ENCODE measurements at places on chromosomes 3 and 15.

DNA sequence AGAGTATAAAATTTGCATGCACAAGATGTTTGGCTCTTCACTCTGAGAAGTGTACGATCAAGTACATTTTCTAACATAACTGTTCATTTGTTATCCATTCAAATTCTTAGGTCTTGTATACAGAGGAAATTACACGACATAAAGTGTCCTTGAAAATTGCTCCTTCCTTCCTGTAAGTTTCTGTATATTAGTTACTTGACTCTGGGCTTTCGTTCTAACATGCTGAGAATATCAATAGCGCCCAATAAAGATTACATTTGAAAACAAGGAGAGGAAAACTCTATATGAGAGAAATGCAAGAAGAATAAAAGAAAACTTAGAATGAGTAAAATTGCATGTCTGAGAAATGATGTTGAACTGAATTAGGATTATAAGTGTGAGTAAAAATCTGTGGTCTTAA, 722.5 kb upstream of the CADM2 start:
- DNase-seq, result no peak

DNA sequence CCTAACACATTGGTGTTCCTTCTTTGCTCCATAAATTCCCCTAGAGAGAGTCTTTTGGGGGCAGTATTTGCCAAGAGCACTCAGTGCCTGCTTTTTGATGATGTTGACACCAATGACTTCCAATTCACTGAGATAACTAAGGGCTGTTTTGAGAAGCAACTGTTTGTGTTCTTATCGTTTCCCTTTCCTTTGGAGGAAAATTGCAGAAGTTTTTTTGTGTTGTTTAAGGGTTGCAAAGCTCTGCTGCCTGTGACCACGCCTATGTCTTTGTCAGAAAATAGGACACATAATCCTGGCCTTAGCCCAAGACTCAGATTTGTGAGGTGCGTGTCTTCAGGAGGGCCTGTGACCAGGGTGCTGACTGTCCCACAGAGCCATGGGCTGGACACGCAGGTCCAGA, 99.6 kb downstream of the FAM43A start:
- DNase-seq, result no peak

- DNase-seq, result peak; percentile 91
Measured at GRCh38 chr3:111667621-111668239, 72.6 kb upstream of the ZBED2 start.

DNA sequence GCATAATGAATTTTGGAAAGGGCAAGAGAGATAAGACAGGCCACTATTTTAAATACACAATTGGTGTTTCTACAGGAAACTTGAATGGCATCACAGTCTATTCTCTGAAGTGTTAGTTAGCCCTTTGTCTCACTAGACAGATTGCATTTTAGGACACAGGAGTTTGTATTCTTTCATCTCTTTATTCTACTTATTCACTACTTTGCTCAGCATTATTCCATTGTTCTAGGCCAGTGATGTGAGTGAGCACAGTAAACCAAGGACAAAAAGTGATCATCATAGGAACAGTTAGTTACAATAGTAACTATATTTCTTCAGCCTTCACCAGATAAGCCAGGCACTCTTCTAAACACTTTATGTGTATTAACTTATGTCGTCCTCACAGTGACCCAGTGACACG, 150.2 kb upstream of the SLCO3A1 start:
- no peak for DNase-seq

- DNase-seq, result no peak
Measured at GRCh38 chr15:74621546-74621920, 5.9 kb downstream of the CLK3 start.

- peak; percentile 94 for DNase-seq
Measured at GRCh38 chr3:39177708-39178332, 14.6 kb downstream of the XIRP1 start.

- no peak for DNase-seq
Measured at GRCh38 chr15:56192659-56193442, 50.8 kb downstream of the RFX7 start.

DNA sequence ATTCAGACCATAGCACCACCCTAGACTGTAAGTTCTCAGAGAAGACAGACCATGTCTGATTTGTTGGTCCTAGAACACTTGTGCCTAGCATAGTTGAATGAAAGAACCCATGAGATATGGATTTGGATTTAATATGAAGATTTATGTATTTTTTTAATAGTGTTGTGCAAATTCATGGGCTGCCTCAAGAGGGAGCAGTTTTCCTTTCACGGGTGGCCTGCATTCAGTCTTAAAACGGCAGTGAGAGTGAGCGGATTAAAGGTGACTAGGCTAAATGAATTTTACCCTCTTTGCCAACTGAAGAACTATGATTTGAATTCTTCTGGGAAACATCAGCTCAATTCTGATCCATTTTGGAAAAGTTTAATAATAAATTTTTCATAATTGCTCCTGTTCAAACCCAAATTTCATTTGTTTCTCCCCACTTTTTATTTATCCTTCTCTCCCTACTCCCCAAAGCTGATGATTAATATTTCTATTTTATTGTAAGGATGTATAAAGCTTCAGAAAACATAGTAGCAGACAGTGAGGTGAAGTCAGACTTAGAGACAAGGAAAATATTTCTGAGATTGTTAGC, 67.3 kb downstream of the MORC1 start:
- peak; percentile 74 for DNase-seq

- no peak for DNase-seq
Measured at GRCh38 chr15:63602595-63602994, 5.4 kb downstream of the FBXL22 start.

DNA sequence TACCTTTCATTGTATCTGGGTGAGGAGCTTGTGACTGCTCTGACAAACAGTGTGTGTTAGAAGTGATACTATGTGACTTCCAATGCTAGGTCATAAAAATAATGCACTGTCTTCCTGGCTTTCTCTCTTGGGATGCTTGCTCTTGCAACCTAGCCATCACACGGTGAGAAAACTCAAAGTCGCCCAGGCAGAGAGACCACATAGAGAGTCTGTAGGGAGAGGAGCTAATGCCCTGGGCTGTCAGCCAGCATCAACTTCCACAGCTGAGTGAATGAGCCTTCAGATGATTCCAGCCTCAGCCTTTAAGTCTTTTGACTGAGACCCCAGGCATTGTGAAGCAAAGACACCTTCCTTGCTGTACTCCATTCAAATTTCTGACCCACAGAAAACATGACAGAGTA, 220.6 kb upstream of the SGO1 start:
- DNase-seq, result no peak

- DNase-seq, result peak; percentile 54
Measured at GRCh38 chr3:155581579-155581978, 163.3 kb downstream of the PLCH1 start.

GRCh38 chr3:155390351-155390750, 96.9 kb upstream of the STRIT1 start:
- no peak for DNase-seq

DNA sequence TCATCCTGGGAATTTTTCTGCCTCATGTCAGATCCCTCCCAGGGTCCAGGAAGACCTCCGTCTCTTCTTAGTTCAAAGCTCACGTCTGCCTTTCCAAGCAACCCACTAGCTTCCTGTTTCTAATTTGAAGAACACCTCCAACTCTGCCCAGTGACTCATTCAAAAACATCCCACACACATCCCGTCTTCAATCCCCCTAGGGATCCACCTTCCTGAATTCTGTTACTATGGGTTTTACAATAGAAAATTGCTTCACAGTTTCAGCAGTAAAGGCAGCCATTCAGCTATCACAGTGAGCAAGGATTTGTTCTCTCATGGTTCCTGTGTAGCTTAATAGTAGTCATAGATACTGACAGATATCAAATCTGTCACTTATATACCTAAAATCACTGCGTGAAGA, 308.3 kb upstream of the CCDC54 start:
- no peak for DNase-seq

DNA sequence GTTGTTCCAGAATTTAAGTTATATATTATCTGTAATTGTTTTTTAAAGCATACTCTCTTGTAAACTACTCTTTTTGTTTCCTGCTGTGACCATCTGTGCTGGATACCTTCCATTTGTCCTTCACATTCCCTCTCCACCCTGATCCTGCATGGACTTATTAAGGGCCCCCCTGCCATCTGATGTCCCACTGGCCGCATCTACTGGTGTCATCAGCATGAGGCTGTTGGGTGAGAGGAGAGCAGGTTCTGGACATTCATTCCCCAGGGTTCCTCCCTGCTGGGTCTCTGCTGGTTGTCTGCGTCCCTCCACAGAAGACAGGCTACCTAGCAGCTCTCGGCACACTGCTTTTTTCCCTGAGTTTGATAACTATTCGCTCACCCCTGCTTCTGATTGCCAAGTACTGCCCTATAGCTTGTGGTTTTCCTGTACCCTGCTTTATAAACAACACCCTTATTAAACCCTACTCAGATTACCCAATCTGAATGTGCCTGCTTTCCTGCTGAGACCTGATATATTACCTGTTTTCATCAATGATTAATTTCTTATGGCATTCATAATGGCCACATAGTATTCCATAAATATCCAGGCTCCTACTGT, 7.7 kb downstream of the CMTM8 start:
- peak; percentile 14 for DNase-seq

DNA sequence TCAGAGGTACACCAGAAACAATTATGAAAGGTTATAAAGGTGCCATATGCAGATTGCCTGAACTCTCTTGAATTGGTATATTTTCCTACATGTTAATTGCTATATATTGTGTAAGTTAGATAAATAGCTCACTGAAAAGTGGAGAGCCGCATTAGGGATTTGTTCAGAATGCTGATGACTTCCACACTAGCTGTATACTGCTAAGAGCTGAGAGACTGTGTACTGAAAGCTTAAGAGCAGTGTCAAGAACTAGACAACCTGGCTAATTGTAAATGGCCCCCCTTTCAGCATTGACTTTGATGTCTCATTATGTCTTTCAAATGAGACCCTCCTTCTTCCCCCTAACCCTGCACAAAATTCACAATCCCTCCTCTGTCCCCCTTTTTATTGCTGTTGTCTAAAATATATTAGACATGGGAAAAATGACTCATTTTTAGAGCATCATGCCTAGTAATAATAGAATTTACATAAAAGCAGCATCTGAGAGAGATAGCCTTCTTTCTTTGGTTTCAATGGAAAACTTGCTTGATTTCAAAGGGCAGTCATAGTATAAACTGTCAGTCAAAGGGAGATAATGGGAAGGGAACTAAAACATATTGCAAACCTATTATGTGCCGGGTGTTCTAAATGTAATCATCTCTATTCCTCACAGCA, 34.7 kb upstream of the GREM1 start:
- DNase-seq, result no peak

DNA sequence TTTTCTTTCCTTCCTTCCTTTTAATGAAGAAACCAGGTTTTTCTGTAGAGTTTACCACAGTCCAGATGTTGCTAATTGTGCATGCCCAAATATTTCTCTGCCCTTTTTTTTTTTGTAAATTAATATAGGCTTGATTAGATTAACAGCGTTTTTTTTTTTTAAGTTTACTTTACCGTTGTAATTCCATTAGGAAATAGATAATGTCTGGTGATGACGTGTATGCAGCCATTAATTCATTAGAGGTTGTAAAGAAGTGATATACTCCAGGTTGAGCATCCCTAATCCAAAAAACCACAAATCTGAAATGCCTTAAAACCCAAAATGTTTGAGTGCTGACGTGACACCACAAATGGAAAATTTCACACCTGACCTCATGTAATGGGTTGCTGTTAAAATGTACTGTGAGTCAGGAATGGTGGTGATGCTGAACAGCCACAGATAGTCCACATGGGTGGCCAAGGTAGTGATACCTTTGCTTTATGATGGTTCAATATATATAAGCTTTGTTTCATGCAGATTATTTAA, 43.2 kb downstream of the KNL1 start:
- no peak for DNase-seq

DNA sequence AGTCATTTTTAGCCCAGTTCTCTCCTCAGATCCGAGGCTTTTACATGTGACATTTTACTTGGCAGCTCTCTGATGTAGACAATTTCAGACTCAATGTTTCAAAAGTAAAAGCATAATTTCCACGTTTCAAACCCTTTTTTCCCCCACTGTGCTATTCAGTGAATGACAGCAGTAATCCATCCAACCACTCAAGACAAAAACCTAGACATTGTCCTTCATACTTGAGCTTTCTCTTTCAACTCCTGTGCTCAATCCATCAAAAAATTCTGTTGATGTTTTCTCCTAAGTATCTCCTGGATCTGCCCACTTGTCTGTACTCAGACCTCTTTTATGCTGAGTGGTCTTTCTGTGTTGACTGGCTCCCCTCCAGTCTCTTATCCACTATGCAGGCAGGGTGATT, 214.7 kb downstream of the CHL1 start:
- DNase-seq, result no peak

DNA sequence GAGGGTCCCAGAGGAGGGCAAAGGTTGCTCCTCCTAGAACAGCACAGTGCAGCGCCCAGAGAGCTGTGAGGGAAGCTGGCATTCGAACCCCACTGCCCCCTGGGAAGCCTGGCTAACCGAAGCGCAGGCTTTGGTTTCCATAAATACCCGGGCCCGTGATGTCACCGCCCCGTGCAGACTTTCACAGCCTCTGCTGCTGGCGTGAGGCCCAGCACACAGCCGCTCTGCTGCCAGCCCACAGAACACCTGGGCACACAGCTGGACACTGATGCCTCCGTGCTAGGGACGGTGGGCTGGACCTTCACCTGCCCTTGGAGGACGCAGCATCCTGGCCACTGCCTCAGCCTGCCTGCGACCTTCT, 1.0 kb downstream of the IQSEC1 start:
- no peak for DNase-seq

DNA sequence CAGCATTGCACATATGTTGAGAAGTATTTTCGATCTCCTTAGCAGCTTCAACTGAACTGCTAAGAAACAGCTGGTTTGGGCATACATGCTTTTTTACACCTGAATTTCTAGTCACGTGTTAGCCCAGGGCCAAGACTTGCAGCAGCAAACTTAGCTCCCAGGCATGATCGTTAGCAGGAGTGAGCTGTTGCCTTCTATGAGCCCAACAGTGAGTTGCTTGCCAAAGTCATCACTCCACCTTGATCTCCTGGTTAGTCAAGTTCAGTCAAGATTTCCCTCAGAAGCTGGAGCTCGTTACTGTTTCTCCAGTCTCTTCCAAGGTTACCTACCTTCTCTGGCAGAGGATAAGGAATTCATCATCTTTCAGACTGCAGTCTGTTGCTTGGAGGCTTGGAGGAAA, 100.4 kb upstream of the SEMA6D start:
- DNase-seq, result no peak

DNA sequence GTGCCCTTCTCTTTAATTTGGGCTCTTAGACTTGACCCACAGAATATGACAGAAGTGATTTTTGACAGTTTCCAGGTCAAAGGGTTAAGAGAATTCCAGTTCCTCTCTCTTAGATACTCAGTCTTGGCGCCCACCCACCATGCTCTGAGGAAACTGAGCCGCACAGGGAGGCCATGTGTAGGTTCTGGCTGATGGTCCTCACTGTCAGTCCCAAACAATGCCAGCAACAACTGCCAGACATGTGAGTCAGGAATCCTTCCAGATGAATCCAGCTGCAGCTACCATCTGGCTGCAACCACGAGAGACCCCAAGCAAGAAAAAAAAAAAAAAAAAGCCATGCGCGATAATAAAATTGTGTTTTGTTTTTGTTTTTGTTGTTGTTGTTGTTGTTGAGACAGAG, 326.6 kb downstream of the MAGI1 start:
- DNase-seq, result no peak

- no peak for DNase-seq
Measured at GRCh38 chr15:25134546-25134945, 179.8 kb downstream of the SNRPN start.

All from hematopoietic multipotent progenitor cell treated with erythropoietin and hydrocortisone succinate and interleukin-3 and kit ligand, for 6 days (in vitro differentiated cells).